T-helper 1 cell (primary cell): ENCODE measurements at places on chromosomes 6 and 20.

DNA sequence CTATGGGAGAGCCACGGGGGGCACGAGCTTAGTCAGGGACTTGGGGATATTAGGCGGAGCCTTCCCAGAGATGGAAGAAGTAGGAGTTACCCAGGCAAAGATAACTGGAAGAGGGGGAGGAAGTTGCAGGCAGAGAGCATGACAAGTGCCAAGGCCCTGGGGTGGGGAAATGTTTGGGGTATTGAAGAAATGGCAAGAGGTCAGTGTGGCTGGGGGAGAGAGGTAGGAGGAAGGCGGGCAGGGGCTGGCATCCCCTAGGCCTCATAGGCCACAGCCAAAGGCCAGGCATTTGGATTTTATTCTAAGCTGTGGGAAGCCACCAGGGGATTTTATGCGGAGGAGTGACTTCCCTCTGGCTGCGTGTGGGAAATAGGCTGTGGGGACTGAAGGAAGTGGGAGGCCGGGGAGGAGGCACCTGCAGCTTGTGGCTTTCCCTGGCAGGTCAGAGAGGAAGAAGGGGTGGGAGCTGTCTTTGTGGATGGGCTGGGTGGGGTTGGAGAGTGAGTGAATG, 22.7 kb downstream of the SNAI1 start:
- DNase-seq: no peak

DNA sequence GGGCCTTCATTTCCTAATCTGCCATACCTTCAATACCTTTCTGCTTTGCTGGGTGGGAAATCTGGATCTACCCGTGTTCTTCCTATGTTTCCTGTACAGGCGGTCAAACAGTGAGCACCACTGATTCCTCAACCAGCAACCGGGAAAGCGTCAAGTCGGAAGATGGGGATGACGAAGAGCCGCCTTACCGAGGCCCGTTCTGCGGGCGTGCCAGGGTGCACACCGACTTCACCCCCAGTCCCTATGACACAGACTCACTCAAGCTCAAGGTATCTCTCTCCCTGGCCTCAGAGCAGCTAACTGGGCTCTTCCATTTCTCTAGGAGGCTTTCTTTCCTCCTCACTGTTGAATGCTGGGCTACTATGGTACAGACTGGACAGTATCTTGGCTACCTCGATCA, 190.1 kb downstream of the SASH1 start:
- DNase-seq: no peak

- no peak for DNase-seq
Observed at GRCh38 chr6:46994933-46995332, 47.2 kb downstream of the ADGRF1 start.

GRCh38 chr6:140017470-140017869, 643.0 kb upstream of the CITED2 start:
- DNase-seq: no peak

GRCh38 chr6:354631-355280, 36.8 kb upstream of the IRF4 start:
- no peak for DNase-seq
